ENCODE measurements at places on chromosomes 4 and X.

DNA sequence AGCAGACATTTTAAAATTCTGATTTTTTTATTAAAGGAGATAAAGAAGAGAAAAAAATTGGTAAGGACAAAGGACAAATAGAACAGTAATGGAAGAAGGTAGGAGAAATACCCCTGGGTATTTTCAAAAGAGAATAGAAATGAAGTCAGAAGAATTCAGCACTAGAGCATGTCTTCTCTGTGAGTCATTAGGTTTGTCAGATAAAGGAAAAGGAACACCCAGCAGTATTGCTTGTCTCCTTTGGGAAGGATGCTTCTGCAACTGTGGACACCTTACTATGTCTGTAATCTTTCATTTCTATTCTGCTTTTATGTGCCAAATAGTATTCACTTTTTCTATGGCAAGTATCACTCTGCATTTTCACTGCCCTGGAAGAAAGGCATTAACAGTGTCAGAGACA is 24.0 kb upstream of the PCDH7 start:
- no peak for DNase-seq

GRCh38 chr4:6877067-6877466 is 32.6 kb upstream of the TBC1D14 start:
- no peak for DNase-seq

DNA sequence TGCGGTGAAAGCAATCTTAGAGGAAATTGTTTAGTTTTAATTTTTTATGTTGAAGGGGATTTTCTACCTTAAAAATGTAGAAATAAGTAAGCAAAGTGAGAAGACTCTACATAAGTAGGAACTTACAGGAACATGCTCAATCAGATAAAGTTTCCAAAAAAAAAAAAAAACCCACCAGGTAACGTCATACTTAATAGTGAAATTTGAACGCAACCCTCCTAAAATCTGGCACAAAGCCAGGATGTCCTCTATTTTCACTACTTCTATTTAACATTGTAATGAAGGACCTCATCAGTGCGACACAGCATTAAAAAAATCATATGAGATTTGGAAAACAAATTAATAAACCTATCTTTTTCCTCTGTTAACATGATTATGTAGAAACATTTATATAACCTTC is 135.0 kb upstream of the FAT4 start:
- DNase-seq = no peak

DNA sequence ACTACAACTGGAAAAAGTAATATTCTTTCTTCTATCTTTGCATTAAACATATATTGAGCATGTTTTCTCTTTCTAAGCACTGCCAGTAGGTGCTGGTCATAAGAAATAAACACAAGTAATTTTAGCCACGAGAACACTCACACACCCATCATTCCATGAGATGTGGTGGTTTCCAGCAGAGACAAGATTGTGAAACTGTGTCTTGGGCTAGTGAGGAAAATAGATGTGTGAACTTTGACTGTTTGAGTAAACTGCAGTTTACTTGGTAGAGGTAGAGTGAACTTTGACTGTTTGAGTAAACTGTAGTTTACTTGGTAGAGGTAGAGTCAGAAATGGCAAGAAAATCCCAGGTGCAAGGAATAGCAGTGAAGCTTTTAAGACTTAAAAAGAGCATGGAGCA is 300.9 kb upstream of the HS3ST1 start:
- DNase-seq = peak; percentile 34

- DNase-seq = no peak
Observed at GRCh38 chr4:81449015-81449414, 22.7 kb downstream of the RASGEF1B start.

- no peak for DNase-seq
Observed at GRCh38 chr4:126207910-126208309, 893.2 kb downstream of the FAT4 start.

DNA sequence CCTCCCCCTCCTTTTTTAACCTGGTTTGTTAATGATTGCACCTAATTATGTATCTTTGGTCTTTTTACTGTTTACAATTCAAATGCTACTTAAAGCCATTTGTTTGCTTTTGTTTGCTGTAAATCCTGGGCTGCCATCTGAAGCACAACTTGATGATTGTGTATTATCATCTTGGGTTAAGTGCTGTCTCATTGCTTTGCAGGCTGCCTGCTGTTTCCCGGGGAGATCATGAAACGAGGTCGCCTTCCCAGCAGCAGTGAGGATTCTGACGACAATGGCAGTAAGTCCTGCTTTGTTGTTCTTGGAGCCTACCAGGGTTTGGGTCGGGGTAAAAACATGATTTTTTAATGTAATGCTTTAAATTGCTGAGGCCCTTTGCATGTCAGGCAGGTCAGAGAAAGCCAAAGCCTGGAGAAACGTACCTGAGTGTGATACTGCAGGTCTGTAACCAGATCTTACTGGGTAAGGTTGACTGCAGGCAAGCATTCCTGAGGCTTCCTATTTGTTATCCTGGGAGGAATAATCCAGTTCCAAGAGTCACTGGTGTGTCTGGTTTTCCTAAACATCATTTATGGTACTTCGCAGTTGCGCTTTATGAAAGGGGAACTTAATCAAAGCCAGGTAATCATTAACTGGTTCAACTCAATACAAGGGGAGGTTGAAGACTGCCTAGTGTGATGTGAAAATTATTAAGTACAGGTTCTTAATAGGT is 22.2 kb downstream of the JADE1 start:
- DNase-seq = peak; percentile 58
